ENCODE measurements at places on chromosomes 13 and 19.
A peak's percentile ranks its signal among the peaks of the same experiment; 100 is the strongest.

DNA sequence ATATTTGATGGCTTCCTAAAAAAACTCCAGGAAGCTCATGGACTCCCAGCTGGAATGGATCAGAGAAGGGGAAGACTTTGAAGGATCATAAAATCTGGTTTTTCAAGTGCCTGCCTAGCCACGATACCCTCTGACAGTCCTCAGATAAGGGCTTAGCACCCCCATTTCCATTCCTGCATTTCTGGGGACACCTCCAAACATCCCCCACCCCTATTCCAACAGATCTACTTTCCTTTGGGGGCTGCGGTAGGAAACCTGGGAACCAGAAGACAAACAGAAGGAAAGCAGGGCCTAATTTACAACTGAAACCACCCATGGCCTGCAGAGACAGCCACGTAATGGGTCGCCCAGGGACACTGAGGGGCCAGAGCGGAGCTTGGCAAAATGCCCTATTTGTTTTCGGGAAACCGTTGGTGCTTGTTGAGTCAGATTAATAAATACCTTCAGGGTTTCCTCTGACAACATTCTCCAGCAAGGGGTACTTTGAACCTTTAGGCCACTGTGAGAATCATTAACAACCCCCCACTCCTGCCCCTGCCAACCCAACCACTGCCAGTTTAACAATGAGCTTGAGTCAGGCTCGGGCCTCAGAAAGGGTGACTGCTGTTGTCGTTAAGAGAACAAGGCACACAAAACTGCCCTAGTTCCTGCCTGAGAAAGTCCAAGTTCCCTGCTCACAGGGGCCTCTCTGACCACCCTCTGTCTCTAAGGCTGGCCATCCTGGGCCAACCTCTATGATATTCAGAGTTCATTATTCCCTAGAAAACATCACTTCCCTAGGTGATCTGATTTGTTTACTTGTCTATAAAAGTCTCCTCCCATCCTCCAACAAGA, 23.5 kb downstream of the RHPN2 start:
- no peak for DNase-seq

GRCh38 chr19:6412447-6413091, 12.0 kb downstream of the KHSRP start:
- DNase-seq = peak; percentile 15

DNA sequence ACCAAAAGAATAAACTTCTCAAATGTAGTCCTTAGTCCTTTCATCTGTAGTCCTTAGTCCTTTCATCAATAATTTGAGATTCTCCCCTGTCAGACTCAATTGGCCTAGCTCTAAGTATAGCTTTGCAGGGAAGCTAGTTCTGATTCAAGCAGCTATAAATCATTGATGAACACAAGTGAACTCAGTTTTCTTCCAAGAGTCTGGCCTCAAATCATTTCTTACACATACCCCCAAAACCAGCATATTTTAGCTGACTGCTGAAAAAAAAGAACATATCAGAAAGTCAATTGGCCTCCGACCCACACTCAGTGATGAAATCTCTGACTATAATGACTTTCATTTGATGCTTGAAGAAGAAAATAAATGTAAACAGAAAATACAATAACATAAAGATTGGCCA, 64.9 kb downstream of the TNFSF11 start:
- no peak for DNase-seq

DNA sequence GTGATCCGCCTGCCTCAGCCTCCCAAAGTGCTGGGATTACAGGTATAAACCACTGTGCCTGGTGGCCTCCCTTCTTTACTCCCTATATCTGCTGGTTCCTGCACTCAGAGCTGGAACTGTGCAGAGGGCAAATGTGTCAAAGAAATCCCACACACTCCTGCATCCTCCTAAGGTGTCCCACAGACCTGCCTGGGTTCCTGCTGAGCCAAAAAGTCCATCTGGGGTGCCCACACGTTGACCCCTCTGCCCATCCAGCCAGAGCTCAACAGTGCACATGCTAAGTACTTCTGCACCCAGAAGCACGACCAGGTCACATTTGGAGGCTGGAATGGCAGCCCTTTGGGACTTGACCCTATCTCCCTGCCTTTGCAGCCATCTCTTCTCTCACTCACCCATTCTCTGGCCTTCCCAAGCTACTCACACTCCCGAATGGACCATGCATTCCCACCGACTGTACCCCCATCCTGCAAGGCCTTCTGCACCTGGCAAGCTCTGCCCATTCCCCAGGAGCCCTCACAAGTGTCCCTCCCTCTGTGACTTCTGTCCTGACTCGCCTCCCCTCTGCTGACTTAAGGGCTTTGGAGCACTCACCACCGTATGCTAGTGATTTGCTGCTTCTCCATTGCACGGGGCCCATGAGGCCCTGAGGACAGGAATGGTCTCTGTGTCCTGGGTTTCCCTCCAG, 152.1 kb downstream of the KCTD15 start:
- no peak for DNase-seq

DNA sequence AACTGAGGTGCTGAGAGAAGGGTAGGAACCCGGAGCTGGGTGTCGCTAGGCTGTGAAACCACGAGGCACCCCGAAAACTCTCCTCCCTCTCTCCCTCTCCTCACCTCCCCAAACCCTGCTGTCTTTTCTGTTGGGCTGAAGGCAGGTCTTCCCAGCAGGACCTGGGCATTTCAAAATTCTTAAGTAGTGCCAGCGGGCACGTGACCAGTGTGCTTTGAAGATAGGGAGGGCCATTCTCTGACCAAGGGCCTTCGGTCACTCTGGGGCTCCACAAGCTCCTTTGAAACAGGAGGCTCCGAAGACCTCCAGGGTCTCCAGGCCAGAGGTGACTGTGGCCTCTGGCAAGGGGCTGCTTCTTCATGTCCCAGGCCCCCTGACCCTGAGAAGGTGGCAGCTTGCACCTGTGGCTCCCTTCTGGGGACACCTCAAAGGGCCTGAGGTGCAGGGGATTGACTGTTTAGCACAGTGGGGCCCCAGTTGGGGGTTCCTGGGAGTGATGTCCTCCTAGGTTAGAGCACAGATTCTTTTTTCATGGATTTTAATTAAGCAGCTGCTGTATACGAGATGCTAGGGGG, 48.3 kb downstream of the DNM2 start:
- DNase-seq = no peak

- DNase-seq = no peak
Measured at GRCh38 chr13:42754801-42755510, 26.4 kb upstream of the FAM216B start.

- no peak for DNase-seq
Measured at GRCh38 chr19:53332484-53332883, 1.1 kb upstream of the ZNF845 start.

DNA sequence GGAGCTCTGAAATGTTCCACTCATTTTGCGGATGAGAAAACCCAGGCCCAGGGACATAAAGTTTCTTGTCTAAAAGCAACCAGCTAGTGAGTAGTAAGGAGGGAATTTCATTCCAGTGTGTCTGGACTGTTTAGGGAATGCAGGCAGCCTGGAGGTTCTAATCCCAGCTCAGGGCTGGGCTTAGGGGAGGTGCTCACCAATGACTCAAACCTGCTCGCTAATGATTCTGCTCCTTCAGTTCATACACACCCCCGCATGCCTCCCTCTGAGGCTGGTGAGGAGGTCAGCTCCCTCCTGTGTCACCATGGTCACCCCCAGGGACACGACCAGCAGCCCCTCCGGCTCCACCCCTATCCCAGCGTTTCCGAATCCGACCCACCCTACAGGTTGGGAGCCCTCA, 34.6 kb downstream of the CYP4F2 start:
- DNase-seq = no peak

DNA sequence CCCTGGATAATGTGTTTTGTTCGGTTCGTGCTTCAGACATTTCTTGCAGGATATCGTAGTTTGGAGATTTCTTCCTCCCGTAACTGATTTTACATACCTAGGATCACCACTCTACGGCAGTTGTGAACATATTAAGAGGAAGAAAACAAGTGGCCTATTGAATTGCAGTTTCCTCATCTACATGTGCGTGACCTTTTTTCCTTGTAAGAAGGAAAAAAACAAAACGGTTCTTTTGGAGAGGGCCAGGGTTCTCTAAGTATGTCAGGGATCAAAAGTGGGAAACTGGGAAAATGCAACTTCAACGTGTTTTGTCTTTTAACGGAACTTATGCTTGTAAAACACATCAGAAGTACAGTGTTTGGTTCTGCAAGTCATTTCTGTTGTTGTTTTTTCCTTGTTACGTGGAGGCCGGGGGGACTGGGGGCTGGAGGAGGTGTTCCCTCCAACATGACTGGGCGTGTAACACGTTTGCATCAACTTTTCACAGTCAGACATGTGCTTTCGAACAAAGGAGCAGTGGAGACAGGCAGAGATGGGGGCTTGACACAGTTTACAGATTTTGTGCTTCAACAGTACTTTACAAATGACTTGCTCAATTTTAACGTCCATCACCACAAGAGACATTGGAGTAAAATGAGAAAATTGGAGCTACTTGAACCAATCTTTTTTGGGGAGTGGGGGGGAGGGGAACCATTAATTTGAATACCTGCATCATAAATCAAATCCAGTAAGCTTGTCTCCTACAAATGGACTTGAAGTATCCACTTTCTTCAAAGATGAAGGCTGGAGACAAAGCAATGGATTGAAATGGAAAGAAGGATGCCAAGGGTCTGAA, 3.8 kb downstream of the ZC3H4 start:
- peak; percentile 70 for DNase-seq

- no peak for DNase-seq
Measured at GRCh38 chr13:75960538-75960994, 324.4 kb downstream of the LMO7 start.

- DNase-seq = no peak
Measured at GRCh38 chr19:16626796-16627192, 1.2 kb downstream of the MED26 start.

DNA sequence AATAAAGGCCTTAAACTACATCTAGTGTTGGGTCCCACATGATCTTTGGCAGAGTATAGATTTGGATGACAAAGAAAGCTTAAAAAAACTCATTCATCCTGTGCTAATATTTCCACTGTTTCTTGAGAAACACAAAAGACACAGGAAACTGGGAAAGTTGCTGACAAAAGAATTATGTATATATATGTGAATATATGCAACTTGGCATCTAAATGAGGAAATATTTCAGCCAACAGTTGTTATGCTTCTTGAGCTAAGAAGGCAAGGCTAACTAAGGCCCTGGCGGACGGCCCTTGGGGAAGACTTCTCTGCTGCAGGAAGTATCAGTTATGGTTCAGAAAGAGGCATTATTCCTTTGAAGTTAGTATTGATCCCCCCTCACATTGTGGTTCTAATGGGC, 491.8 kb downstream of the DIAPH3 start:
- DNase-seq = no peak

Measured in CD4-positive, alpha-beta T cell treated with Interleukin-4 for 4 hours (primary cell).